Regular cardiac myocyte (primary cell): ENCODE measurements at places on chromosomes 4 and X. TPM values are rescaled to one million over a fixed set of nuclear protein-coding genes. Genes with fewer than 3 reads are reported as not detected.

The ATOH1 gene
- not detected in 2 replicates for total RNA-seq

The ENAM gene
- under 0.01 TPM in 1 of 2 replicates, not detected in the other for total RNA-seq

The POLN gene
- 3.6 and 6.2 TPM in 2 replicates for total RNA-seq

The DSPP gene
- total RNA-seq, result not detected in 2 replicates

The RBMXL3 gene
- not detected in 2 replicates for total RNA-seq

The WWC2 gene
- total RNA-seq, result 22.8 and 36.4 TPM in 2 replicates

The GBA3 gene
- not detected in 2 replicates for total RNA-seq

The BST1 gene
- 6.7 and 39.5 TPM in 2 replicates for total RNA-seq

The GALNT7 gene
- 34.9 and 42.6 TPM in 2 replicates for total RNA-seq

The GRPR gene
- total RNA-seq, result 0.58 TPM in 1 of 2 replicates, not detected in the other

The VCX3B gene
- not detected in 2 replicates for total RNA-seq

The ZCCHC12 gene
- under 0.01 TPM in 1 of 2 replicates, not detected in the other for total RNA-seq

The PLCXD1 gene
- 7.9 and 24.9 TPM in 2 replicates for total RNA-seq

The SMIM10 gene
- 5.4 and 7.3 TPM in 2 replicates for total RNA-seq
